ENCODE measurements at places on chromosomes 6 and 20.

DNA sequence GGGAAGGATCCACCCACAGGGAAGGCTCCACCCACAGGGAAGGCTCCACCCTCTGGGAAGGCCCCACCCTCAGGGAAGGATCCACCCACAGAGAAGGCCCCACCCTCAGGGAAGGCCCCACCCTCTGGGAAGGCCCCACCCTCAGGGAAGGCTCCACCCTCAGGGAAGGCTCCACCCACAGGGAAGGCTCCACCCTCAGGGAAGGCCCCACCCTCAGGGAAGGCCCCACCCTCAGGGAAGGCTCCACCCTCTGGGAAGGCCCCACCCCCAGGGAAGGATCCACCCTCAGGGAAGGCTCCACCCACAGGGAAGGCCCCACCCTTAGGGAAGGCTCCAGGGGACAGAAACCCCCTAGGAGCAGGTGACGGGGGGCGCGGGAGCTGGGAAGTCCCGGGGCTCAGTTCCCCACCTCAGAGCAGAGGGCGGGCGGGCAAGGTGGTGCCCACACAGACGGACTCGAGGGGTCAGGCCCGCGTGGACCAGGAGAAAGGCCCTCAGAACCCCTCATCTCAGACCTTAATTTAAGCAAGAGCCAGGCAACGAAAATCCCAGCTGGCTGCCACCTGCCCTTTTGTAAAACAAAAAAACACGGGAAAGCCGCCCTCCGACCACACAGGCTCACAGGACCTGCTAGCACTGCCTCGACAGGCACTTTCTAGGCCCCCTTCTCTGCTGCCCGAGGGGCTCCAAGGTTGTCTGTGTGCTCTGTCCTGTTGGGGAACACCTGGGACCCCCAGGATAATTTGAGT is 39.7 kb downstream of the KCNQ2 start:
- DNase-seq, result no peak

DNA sequence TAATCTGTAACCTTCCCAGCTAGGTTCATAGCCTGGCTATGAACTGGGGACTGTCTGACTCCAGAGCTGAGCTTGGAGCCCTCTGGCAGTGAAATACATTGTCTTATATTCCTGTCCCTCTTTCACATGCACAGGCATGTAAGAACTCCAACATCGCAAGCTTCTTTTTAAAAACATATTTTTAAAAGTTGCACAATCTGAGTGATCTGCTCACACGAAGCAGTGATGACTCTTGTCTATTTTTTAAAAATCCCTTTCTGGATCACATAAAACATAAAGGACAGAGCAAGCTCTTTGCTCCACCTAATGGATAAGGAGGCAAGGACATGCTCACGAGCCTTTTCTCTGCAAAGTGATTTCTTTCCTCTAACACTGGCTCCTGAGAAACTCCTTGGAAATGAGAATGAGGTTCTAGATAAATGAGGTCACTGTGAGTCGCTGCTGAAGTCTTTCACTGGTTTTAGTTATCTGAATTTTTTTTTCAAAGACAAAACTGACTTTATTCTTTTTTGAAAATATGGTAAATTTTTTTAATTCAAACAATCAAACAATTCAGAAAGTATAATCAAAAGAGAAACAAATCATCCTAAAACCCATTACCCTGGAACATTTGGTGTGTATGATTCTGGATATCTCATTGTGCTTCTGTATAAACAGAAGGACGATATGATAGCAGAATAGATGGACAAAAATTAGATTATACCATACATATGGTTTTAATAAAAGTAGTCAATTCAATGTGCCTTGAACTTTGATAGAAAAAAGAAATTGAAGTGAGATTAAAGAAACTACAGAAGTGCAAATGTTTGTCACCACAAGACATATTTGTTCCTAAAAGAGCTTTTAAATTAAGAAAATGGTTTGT is 30.8 kb downstream of the IL20RA start:
- no peak for DNase-seq

GRCh38 chr6:169776379-169776778 is 25.0 kb downstream of the ERMARD start:
- DNase-seq, result no peak

DNA sequence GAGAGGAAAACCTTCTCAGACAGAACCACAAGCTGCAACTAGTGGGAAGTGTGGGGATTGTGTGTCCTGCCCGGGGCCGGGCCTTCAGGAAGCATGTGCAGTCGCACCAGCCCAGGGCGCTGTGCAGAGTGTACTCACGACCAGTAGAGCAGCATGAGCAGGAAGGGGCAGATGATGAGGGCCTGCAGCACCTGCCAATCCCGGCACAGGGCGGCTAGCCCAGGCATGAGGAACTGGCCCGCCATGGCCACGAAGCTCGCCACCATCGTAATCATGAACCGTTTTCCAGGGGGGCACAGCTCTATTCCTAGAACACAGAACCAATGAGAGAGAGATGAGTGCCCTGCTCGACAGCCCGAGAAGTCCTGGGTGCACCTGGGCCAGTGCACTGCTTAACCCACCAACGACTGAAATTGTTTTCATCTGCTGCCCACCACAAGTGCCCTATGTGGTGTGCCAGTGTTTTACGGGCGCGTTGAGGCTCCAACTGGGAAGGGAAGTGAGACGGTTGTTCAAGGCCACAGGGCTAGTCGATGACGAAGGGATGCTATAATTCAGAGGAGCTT is 65.0 kb downstream of the PSMG4 start:
- DNase-seq, result no peak

GRCh38 chr20:9087531-9088217 is 18.8 kb downstream of the PLCB4 start:
- no peak for DNase-seq

DNA sequence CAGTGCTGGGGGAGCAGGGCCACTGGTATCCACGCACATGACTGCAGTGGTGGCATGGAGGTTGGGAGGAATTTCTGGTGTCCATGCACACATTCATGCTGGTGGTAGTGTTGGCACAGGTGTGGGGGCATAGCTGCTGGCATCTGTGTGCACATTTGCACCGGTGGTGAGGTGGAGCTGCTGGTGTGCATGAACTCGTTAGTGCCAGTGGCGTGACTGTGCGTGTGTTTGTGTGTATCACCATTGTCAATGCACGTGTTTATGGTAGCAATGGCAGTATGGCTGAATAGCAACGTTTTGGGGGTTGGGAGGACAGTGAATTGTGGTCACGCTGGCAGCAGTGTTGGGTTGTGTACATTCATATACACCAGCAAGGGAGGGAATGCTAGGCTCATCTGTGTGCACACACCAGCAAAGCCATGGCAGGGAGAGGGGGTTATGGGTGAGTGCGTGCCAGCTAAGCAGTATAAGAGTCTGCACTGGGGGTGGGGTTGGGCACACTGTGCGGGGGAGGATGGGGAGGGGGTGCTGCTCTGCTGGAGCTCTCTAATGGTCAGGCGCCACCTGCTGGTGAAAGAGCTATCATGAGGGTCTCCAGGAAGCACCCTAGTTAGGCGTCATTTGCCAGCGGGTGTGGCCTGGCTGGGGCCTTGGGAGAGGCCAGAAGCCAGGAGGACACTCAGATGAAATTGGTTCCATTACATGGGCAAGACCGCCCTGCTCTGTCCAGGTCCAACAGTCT is 626.1 kb upstream of the ID4 start:
- peak; percentile 1 for DNase-seq

DNA sequence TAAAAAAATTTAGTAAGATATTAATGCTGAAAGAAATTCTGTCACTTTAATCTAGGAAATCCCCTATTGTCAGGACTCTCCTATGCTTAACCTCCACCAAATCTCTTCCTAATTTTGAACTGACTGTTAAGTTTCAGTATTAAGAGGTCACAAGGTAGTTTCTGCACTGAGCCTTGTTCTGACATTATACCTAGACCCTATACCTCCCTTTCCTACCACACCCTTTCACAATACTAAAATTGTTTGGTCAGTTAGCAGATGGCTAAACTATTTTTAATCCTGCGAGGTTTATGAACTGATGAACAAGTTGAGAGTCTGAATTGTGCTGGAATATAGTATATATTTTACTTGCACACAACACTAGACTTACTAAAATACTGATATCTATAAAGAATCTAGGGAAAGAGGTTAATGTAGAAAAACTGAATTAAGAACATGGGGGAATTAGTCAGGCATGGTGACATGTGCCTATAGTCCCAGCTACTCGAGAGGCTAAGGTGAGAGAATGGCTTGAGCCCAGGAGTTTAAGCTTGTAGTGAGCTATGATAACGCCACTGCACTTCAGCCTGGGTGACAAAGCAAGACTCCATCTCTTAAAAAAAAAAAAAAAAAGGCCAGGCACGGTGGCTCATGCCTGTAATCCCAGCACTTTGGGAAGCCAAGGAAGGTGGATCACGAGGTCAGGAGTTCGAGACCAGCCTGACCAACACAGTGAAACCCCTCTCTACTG is 51.5 kb downstream of the HBS1L start:
- no peak for DNase-seq

DNA sequence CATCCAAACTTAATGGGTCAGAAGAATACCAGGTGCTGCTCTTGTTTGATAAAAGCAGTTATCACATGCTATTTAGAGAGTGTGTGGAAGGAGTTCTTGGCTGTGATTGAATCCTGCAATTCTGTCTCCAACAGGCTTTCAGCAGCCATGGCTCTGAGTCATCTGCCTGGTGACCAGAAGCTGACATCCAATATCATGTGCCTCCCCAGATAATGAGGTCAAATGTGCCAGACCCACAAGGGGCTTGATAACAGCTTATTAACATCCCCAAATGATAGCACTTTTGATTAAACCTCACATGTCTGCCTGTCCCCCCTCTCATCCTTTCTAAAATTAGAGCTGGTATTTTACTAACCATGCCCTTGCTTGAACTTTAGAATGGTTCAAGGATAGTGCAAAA is 175.7 kb upstream of the PLN start:
- DNase-seq, result no peak

DNA sequence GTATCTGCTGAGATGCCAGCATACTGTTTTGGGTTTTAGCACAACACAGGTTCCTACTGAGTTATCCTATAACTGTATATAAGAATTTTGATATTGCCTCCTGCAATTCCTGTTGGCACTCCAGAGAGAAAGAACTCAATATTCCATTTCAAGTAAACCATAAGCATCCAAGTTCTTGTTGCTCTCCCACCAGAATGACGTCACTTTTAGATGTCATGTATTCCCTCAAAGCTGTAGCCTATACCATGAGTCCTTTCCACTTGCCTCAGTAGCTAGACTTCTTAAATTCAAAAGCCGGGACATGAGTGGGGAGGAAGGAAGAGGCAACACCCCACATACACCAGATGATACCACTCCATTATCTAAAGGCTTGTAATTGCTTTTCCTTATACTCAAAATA is 171.5 kb downstream of the ALDH8A1 start:
- DNase-seq, result no peak

- no peak for DNase-seq
These were observed 158.8 kb downstream of the FOXA2 start for GRCh38 chr20:22425344-22426295.

GRCh38 chr20:4978050-4978918 is 23.0 kb downstream of the SLC23A2 start:
- DNase-seq, result no peak

GRCh38 chr6:85679445-85680123 is 36.9 kb upstream of the SYNCRIP start:
- DNase-seq, result no peak

DNA sequence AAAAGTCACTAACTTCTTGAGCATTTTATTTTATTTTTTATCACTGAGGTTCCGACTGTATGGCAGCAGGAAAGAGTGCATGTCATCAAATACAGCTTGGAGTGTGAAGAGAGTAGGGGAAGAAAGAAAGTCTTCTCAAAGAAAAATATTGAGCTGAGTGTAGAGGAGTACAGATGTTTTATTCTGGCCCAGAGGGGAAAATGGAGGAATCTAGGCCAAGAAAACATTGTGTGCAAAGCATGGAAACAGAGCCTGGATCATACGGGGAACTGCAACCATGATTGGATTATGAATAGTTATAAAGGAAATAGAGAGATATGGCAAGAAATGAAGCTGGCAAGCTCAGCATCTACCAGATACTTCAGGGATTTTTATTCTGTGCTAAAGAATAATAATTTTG is 104.2 kb upstream of the SCGN start:
- no peak for DNase-seq

GRCh38 chr6:32666420-32667300 is at the start of gene HLA-DQB1:
HLA-DQB1 (minus strand) TSS chr6:32666657; CDS start chr6:32666607, 50 bp downstream.
- no peak for DNase-seq

DNA sequence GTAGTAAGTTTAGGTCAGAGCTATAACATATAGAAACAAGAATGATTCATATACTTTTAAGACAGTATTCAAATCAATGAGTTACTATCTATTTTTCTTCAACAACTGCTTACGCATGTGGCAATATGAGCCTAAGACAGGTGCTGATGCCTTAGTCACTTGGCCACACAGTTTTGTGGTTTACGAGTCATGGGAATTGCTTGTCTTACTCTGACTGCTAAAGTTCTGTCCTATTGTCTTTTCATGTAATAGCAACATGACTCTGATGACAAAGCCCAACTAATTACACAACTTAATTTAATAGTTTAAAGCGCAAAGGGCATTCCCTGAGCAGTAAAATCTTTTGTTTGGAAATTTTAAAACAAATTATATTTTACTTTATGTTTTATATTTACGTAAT is 159.3 kb upstream of the CENPW start:
- DNase-seq, result peak; percentile 10

DNA sequence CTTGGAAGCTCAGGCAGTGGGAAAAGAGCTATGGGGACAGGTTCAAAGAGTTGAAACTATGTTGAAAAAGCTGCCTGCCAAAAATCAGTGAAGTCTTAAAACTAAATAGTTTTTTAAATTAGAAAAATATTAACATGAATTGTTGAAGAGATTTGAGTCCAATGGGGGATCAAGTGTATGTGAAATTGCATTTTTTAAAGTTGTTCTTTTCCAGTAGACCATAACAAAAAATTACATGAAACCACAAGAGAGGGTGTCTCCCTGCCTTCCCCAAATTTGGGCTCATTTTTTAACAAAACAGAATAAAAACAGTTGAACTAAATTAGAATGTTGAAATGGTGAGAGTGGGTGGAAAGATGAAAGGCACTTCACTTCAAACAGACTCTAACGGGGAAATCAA is 31.5 kb upstream of the COL10A1 start:
- DNase-seq, result no peak

DNA sequence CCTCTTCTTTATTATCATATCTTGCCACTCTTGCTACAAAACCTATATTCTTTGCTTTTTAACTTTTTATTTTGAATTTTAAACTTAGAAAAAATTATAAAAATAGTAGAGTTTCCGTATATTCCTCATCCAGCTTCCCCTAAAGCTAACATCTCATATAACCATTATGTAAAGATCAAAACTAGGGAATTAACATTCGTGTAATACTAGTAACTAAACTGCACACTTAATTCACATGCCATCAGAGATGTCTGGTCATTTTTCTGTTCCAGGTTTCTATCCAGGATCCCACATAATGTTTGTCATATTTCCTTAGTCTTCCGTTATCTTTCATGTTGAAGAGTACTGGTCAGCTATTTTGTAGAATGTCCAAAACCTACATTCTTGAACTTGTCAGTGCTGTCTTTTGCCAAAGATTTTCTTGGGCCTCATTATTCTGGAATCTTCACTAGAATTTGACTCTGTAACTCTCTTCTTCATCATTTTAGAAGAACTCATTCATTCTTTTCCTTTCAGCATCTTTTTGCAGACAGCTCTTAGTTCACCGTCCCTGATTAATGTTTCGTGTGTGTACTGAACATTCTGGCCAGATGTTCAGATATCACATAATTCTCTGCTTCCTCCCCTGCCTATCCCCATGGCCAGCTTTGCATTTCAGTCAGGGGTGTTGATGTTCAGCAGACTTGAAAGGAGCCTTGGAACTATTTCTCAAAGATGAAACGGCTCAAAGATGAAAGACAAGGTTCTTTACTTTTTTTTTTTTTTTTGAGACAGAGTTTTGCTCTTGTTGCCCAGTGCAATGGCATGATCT is 9.4 kb downstream of the CTNNBL1 start:
- no peak for DNase-seq

All from stimulated activated CD4-positive, alpha-beta T cell treated with anti-CD3 and anti-CD28 coated beads, TNF-alpha, amount 100 ng/mL, for 24 hours (primary cell).